Pons (tissue), 1 donor: ENCODE measurements at places on chromosomes 11 and 22.
A peak's percentile ranks its signal among the peaks of the same experiment; 100 is the strongest.

DNA sequence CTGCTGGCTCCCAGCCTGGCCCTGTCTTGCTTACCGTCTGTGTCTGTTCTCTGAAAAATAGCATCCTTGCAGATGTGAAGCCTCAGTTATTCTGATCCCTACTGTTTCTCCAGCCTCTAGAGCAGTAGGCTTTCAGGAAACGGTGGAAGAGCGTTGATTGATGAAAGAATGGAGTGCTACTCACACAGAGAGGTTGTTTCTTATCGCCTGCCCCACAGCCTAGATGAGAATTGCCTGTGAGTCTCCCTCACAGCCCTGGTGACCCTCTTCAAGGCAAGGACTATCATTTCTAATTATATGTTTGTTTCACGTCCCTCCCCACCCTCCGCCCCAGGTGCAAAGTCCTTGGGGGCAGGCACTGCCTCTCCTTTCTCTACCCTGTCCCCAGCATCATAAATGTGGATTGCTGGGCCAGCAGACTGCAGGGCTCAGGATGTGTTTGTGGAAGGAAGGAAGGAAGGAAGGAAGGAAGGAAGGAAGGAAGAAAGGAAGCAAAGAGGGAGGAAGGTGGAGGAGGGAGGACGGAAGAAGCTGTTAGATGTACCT is 575.3 kb upstream of the B3GAT1 start:
- no peak for DNase-seq

DNA sequence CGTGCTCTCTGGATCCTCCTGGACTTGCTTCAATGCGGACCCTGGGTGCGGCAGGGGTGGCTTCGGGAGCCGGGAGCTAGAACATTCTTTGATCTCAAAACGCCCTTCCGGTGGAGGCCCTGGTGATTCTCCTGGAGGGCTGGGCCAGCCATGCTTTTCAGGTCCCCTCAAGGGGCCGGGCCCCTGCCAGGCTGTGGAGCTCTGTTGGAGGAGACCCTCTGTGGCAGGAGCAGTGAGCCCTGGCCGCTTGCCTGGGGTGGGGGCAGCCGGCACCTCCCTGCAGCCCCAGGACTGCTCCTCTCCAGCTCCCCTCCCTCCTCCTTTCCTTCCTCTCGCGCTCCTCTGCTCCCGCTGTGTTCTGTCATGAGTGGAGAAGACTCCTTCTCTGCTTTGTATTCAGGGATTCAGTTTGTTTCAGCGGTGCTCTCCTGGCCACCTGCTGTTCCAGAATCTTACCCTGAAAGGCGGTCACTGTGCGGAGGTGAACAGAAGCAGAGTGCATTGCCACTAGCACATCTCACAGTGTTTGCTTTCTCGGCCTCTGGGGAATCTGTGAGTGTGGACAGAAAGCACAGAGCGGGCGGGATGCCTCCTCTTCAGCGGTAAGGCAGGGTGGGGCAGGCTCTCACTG is 289.1 kb downstream of the TBC1D22A start:
- no peak for DNase-seq

DNA sequence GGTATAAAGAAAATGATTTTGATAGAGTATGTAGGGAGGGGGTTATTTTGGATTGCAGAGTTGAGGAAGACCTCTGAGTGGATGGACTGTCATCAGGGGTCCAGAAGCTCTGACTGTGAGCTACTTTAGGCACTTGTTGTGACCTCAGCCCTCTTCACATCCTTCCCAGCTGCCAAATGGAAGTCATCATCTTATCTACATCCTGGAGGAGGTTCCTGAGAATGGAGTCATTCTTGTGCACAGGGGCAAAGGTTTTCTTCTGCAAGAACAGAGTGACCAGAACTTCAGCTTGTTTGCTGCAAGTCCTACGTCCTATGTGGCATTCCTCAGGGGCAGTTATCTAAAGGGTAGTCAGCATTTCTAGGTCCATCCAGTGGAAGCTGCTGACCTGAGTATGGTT is 393.8 kb downstream of the AASDHPPT start:
- DNase-seq = no peak

- no peak for DNase-seq
Observed at GRCh38 chr11:46251954-46252353, 25.5 kb upstream of the CREB3L1 start.

- DNase-seq = peak; percentile 94
Observed at GRCh38 chr22:39152511-39153219, at the start of gene CBX7. CBX7 (minus strand) TSS chr22:39152680; CDS start chr22:39152444, 236 bp downstream.

DNA sequence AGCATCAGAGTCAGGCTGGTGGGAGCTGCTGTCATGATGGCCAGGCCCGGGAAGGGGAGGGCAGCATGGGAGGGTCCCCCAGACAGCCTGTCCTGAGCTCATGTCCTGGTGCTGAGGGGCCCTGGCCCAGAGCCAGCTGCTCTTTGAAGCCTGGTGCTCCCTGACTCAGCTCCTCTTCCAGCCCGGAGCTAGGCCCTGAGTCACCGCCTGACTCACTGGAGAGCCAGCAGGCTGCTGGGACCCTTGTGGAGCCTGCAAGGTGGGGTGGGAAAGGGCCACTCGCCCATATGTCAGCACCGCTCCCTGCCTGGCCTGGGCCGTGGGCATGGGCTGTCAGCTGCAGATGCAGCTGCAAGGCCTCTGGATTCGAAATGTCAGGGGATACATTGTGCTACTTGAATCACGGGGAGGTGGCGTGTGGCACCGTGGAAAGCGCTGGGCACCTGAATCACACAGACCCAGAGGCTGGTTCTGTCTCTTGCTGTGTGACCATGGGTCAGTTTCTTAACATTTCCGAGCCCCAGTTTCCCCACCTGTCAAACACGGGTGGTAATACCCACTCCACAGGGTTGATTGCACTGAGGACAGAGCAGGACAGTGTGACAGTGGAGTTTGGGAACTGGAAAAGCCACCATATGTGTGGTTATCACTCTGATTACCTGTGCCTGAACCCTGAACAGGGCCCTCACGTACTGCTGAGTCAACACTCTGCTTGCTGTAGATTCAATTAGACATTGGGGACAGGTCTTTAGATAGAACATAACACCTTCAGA is 4.4 kb downstream of the CACNA1I start:
- DNase-seq = no peak

GRCh38 chr11:114192841-114193389 is 103.3 kb upstream of the NNMT start:
- DNase-seq = no peak

GRCh38 chr22:40276996-40277823 is 69.1 kb upstream of the ADSL start:
- DNase-seq = peak; percentile 17

GRCh38 chr11:19979519-19979845 is 180.8 kb downstream of the DBX1 start:
- no peak for DNase-seq
